ENCODE measurements at places on chromosomes 2 and 18.

DNA sequence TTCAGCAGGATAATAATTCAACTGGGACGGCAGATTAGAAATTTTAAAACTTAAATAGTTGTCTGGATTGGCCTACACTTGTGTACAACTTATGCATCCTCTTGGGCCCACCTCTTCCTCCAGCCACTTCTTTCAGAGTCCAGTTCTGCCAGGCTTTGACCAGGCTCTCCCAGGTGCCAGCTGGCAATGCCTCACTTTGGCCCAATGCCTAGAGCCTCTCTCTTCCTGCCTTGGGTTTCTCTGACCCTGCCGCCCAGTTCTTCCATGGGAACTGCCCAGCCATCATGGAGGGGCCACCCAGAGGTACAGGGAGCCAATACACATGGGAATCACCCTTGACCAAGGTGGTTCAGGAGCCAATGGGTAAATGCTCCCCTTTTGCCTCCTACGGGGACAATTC is 135.5 kb downstream of the IRS1 start:
- no peak for DNase-seq

- DNase-seq = no peak
Measured at GRCh38 chr2:180776921-180777320, 203.5 kb upstream of the UBE2E3 start.

GRCh38 chr2:144162652-144163051 is 357.3 kb downstream of the ZEB2 start:
- DNase-seq = no peak

GRCh38 chr18:6327895-6328620 is 86.7 kb downstream of the L3MBTL4 start:
- no peak for DNase-seq

DNA sequence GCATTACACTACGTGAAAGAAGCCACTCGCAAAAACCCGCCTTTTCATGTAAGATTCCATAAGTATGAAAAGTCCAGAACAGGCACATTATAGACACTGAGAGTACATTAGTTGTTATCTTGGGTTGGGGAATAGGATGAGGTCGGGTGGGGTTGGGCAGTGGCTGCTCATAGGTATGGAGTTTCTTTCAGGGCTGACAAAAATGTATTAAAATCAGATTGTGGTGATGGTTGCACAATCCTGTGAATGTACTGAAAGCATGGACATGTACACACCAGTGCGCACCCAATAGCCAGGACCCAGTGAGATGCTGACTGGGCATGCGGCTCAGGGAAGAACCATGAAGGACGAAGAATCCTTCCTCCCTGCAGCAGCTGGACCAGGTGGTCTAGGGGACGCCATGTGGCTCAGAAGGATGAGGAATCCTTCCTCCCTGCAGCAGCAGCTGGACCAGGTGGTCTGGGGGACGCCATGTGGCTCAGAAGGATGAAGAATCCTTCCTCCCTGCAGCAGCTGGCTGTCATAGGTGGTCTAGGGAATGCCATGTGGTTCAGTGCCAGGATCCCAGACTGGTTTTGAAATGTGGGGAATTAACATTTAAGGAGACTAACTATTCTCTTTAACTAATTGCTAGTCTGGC is 50.1 kb downstream of the MBP start:
- DNase-seq = no peak

DNA sequence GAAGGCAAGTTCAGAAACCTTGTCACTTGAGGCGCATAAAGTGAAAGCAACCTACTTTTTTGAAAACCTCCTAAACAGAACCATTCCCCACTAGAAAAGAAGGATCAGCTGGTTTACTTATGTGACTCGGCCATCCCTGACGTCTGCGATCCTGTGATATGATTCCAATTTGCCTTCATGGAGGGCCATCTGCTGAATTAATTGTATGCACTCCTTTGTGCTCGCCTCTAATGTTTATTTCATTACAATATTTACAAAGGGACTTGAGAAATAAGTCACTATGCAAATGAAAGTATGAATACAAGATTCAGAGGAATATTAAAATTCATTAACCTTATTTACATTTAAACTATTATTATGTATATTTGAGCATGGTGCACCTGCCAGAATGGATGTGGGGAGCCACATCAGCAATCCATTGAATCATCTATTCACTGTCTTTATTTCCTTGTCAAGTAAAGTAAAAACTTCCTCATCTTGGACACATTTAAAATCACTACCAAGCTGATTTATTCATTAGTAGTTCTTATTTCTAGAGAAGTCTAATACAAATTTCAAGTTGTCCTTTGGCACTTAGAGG is 96.5 kb downstream of the RBM43 start:
- no peak for DNase-seq

DNA sequence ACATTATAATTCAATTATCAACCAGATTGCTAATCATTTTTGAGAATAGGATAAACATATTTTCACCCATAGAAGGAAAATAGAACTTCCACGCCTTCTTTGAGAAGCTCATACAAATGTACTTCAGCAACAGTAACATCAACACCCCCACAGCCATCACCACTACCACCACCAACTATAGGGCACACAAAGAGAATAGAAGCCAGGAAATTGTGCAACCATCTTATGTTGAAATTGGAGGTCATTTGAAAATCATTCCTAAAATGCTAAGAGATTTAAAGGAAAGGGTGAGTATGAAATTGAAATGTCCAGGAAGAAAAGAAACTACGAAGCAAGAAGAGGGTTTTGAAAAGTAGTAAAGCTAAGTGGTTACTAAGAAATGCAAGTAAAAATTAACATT is 563.4 kb downstream of the ZNF804A start:
- no peak for DNase-seq

- DNase-seq = no peak
Measured at GRCh38 chr2:241039416-241039815, 41.0 kb downstream of the SNED1 start.

GRCh38 chr2:38194751-38195150 is 118.8 kb upstream of the CYP1B1 start:
- no peak for DNase-seq

GRCh38 chr2:20634507-20635112 is 16.3 kb downstream of the HS1BP3 start:
- no peak for DNase-seq

DNA sequence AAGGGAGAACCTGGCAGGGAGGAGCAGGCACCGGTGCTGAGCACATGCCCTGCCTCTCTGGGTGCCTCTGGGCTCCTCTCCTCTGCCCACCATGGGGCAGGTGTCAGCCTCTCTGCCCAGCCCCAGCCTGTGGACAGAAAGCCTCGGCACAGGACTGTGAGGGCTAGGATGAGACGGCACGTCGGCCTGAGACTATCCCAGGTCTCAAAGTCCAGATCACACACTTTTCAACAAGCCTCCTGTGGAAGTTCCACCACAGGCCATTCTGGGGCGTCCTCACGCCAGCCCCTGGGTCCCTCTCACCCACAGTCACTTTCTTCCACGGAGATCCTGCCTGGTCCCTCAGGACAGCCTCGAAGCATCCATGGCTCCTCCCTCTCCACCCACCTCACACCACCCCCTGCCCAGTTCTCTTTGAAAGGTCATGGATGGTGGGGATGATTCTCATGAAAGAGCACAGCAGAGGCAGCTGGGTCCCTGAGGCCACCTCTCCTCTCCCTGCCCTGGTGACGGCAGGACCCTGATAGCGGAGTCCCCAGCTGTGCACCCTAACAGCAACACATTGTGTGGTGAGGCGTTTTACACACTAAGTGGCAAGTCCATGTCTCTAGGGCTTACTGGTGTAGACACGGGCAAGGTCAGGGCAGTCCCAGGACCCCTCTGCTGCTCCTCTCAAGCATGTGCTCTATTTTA is 569.4 kb upstream of the SALL3 start:
- DNase-seq = no peak

DNA sequence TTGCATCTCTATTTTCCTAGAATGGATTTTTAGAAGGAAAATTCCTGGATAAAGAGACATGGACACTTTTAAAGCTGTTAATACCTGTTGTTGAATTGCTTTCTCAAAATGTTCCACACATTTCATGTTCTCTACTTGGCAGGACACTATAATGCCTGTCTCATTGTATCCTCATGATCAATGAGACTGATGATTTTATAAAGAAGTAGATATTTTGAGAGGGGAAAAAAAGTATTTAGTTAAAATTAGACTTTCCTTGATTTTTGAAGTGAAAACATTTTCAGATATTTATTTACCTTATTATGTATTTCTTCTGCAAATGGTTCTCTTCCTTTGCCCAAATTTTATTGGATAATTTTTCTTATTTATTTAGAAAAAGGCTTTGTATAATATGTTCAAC is 242.5 kb downstream of the MYCN start:
- DNase-seq = no peak

DNA sequence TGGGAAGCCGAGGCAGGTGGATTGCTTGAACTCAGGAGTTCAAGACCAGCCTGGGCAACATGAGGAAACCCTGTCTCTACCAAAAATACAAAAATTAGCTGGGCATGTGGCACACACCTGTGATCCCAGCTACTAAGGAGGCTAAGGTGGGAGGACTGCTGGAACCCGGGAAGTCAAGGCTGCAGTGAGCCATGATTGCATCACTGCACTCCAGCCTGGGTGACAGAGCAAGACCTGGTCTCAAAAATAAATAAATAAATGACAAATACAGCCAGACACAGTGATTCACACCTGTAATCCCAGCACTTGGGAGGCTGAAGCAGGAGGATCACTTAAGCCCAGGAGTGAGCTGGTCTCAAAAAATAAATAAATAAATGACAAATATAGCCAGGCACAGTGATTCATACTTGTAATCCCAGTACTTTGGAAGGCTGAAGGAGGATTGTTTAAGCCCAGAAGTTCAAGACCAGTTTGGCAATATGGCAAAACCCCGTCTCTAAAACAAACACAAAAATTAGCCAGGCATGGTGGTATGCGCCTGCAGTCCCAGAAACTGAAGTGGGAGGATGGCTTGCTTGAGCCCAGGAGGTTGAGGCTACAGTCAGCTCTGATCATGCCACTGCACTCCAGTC is 6.2 kb downstream of the KANSL3 start:
- no peak for DNase-seq

- no peak for DNase-seq
Measured at GRCh38 chr18:23188068-23188760, 52.9 kb downstream of the CABLES1 start.

GRCh38 chr2:134690629-134691215 is 28.1 kb downstream of the TMEM163 start:
- DNase-seq = no peak

- DNase-seq = no peak
Measured at GRCh38 chr2:235142601-235143000, 190.8 kb downstream of the SH3BP4 start.

DNA sequence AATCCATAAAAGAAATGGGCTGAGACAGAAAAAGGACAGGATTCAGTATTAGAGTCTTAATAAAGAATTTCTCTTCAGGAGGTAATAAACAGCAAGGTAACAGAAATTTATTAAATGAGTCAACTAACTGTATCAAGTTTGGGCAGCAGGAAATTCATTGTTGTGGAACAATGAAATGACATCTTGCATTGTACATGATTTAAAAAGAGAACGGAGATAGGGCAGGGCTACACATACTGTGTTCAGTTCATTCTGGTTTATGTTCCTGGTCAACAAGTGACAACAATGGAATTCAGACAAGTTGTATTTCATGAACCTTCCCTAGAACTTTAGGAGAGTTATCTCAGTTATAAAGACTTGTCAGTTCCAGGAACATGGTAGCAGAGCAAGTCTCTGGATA is 961.3 kb downstream of the SOCS6 start:
- DNase-seq = no peak

GRCh38 chr2:25521665-25522387 is 151.6 kb downstream of the DTNB start:
- DNase-seq = no peak

GRCh38 chr2:189082376-189082975 is 97.1 kb downstream of the COL5A2 start:
- no peak for DNase-seq

DNA sequence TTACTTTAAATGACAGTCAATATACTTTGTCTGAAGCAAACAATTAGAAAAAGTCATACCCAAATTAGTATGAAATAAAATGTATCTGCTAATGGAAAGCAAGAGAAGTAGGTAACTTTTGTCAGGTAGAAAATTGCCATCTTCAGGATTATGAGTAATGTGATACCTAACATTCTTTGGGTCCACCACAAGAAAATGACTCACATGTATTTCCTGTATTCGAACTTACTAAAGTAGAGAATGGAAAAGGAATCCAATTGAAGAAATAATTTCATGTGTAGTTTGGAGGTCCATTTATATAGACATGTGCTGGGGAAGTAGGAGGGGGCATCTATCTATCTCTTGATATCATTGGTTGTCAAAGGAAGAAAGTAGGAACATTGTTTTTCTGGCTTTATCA is 636.2 kb upstream of the CHAC2 start:
- DNase-seq = no peak

DNA sequence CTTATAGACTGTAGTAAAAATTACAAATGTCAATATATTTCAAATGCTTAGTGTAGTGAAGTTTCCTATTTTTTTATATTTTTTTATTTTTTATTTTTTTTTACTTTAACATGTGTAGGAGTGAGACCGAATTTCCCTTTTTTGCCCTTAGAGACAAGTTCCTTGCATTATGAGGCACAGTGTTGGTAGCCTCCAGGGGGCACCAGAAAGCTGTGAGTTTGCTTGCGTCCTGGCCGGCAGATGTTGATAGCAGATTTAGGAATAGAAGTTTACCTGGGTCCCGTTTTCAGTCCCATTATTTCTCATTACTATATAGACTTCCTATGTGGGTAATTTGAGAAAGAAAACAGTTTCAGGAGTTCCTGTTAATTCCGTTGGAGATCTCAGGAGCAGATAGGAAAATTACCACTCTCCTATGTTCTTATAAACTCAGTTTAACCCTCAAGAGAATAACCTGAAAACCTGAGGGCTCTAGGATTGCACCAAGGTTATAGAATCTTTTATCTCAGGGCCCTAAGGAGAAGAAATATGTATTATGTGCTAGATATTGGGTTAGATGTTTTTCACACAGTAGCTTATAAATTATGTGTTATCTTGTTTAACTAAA is 157.5 kb upstream of the SESTD1 start:
- DNase-seq = no peak

DNA sequence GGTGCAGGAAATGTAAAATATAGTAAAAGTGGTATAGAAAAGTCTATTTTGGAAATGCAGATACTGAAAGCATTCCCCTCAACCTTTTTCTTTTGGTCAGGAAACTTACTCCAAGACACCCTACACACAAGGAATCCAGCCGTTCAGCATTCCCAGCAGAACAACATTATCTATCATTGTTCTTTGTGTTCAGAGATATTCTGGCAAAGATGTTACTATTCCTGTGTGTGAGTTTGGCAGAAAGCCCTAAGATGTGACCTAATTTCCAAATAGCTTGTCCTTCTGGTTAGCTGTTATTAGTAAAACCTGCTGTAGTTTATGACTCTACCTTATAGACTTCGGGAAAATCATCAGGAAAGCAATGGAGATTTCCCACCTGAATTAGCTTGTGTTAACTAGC is 78.1 kb upstream of the PELI1 start:
- DNase-seq = no peak

GRCh38 chr2:49335546-49335945 is 181.2 kb upstream of the FSHR start:
- DNase-seq = no peak

DNA sequence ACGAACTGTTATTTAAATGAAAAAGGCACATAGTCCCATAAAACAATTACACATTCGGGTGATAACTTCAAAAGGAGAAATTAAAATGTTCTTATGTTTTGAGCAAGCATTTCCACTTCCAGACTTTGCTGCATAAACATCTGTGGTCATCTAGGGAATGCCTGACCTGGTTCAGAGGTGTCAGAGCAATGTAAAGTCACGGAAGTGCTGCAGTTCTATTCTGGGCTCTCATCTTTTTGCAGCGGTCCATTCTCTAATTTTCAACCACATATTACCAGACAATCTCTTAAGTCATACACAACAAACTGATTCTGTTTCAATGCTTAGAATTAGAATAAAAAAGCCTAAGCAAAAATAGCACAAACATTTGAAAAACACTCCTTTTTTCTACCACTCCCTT is 22.0 kb upstream of the PTH2R start:
- DNase-seq = no peak

Data from esophagus squamous epithelium (tissue), 5 donors.